Mucosa of descending colon (tissue), 3 donors: ENCODE measurements at places on chromosomes 7 and 10. TPM values are rescaled to one million over a fixed set of nuclear protein-coding genes. Genes with fewer than 3 reads are reported as not detected.

CDNF gene
- 2.2 TPM for total RNA-seq

TMEM270 gene
- not detected for total RNA-seq

POM121C gene
- 29.2 TPM for total RNA-seq

CH25H gene
- 0.84 TPM for total RNA-seq

RAMP3 gene
- 9.0 TPM for total RNA-seq

IFIT3 gene
- total RNA-seq: 12.7 TPM

DNA sequence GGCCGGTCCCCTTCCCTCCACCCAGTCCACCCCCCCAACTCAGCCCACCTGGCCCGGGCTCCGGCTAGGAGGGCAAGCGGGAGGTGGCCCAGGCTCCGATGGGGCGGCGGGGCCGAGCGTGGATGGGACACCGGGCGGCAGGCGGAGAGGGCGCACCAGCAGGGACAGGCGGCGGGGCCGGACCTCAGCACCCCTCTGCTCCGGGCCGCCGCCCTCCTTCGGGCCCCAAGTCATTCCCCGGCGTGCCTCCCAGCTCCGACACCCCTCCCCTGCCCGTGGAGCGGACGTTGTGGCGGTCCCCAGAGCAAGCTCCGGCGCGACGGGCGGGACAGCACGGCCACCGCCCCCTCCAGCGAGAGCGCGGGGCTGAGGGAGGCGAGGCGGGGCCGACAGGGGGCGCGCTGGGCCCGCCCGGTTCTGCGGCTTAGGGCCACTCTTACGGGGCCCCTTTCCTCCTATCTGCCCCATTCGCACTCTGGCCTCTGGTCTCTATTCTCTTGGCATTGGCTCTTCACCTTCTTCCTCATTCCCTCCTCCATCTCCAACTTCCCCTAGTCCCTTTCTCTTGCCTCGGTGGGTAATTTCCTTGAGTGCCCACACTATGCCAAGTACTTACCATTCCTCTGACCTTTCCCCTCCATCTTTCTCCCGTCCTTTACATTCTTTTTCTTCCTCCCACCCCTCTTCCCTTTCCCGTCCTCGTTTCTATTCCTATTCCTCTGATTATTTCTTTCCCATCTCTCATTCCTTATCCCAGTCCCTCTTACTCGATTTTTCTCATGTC, 701 bp upstream of the GBX1 start:
- peak; percentile 66 for DNase-seq

DNA sequence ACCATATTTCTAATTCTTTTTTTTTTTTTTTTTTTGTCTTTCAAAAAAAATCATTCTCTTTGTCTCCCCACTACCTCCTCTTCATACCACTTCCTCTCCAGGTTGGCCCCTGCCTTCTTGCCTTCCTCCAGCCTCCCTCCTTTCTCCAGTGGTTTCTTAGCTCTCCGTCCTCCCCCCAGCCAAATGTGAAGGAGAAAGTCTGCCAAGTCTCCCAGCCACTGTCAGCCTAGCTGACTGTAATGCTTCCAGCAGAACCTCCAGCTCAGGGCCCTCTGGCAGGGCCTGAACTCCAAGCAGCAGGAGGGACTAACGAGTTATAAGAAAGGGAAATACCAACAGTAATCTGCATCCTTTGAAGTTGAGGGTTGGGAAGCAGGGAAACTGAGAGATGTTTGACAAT, 35.5 kb upstream of the BICC1 start:
- no peak for DNase-seq

DNA sequence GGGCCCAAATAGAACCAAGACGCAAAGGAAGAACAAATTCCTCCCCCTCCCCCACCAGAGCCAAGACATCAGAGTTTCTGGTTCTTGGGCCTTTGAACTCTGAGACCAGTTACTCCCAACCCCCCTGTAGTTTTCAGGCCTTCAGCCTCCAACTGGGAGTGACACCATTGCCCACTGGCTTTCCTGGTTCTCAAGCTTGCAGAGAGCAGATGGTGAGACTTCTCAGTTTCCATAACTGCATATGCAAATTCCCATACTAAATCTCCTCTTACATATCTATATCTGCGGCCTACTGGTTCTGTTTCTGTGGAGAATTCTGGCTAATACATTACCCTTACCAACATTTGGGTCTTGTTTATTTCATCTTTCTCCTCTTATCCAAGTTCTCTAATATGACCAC, 762.9 kb downstream of the GRM8 start:
- DNase-seq: no peak

DNA sequence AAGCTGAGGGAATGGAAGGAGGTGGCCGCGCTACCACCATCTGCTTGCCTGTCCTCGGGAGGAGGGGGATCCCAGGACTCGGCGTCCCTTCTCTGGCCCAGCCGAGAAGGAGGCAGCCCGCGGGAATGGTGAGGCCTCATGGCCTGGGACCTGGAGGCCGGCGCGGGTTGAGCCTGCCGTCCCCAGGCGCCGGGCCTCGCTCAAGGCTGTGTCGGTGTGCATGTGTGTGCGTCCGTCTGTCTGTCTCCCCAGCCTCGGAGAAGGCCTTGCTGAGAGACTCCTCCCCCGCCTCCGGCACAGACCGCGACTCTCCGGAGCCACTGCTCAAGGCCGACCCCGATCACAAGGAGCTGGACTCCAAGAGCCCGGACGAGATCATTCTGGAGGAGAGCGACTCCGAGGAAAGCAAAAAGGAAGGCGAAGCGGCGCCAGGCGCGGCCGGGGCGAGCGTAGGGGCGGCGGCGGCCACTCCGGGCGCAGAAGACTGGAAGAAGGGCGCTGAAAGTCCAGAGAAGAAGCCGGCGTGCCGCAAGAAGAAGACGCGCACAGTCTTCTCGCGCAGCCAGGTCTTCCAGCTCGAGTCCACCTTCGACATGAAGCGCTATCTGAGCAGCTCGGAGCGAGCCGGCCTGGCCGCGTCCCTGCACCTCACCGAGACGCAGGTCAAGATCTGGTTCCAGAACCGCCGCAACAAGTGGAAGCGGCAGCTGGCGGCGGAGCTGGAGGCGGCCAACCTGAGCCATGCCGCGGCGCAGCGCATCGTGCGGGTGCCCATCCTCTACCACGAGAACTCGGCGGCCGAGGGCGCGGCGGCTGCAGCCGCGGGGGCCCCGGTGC, 1.3 kb downstream of the HMX3 start:
- no peak for DNase-seq

- DNase-seq: no peak
Observed at GRCh38 chr10:4663162-4663992, 162.6 kb upstream of the AKR1E2 start.

- DNase-seq: no peak
Observed at GRCh38 chr7:98949336-98950044, 71.2 kb downstream of the TRRAP start.

DNA sequence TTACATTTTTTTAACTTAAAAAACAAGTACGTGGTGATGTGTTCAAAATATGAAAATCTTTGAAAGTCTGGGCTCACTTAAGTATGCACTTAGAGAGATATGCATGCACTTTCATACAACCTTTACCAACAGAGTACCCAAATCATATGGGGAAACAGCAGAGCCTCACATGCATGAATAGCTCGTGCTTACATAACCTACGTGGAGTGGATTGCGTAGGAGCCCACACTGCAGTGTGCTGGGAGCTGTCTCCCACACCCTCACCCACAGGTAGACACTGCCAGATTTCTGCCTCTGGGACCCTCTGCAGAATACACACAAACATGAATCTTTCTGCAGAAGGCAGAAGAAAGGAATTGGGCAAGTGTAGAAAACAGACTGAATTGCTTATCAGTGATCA, 581 bp downstream of the CLCN1 start:
- DNase-seq: no peak

GRCh38 chr7:94042381-94042780, 38.2 kb upstream of the BET1 start:
- no peak for DNase-seq
